ENCODE measurements at places on chromosomes 11 and 22. TPM values are rescaled to one million over a fixed set of nuclear protein-coding genes. Genes with fewer than 3 reads are reported as not detected.

DNA sequence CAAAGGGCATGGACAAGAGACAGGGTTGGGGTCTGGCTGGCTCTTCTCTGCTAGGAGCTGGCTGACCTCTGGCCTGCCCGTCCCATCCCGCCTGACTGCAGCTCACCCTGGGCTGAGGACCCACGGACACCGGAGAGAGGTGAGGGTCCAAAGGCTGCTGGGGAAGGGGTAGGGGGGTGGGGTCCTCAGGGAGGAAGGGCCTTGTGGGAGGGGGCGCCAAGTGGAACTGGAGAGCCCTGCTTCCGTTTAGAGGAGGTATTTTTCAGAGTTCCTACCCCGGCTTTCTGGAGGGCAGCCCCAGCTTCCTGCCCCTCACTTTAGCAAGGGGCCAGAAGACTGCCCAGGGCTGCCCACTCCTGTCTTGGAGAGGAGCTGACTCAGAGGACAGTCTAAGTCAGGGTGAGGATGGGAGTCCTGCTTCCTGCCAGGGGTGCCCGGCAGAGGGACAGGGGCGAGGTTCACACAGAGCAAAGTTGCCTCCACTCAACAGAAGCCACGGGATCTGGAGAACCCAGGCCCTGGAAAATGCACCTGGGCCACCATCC is 7.1 kb downstream of the LARGE2 start:
- DNase-seq, result no peak

HOATZ gene
- total RNA-seq, result not detected

- no peak for DNase-seq
Measured at GRCh38 chr11:58640386-58641023, 18.0 kb downstream of the CNTF start.

- no peak for DNase-seq
Measured at GRCh38 chr11:8567602-8568198, 26.3 kb downstream of the STK33 start.

- DNase-seq, result no peak
Measured at GRCh38 chr22:22593250-22593649, 34.2 kb upstream of the PRAME start.

TH gene
- total RNA-seq, result not detected

GRCh38 chr22:45472426-45472825 is 30.3 kb upstream of the FBLN1 start:
- no peak for DNase-seq

DNA sequence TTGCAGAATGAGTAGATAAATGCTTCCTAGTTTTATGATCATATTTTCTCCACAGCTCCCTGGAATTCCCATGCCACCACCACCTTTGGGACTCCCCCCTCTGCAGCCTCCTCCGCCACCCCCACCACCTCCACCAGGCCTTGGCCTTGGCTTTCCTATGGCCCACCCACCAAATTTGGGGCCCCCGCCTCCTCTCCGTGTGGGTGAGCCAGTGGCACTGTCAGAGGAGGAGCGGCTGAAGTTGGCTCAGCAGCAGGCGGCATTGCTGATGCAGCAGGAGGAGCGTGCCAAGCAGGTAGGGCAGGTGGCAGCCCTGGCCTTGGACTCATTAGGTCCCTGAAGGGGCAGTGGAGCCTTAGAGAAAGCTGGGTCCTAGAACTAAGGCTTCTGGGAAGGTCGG is 2.9 kb downstream of the SF3B2 start:
- DNase-seq, result no peak

OTOG gene
- total RNA-seq, result not detected

CALCA gene
- total RNA-seq, result not detected

GRCh38 chr11:64787526-64788320 is 9.4 kb upstream of the SF1 start:
- DNase-seq, result no peak

- no peak for DNase-seq
Measured at GRCh38 chr22:20997536-20998257, 4.2 kb downstream of the THAP7 start.

- DNase-seq, result no peak
Measured at GRCh38 chr22:20430101-20430719, 7.4 kb downstream of the SCARF2 start.

ZFPL1 gene
- total RNA-seq, result 52.3 TPM

DNA sequence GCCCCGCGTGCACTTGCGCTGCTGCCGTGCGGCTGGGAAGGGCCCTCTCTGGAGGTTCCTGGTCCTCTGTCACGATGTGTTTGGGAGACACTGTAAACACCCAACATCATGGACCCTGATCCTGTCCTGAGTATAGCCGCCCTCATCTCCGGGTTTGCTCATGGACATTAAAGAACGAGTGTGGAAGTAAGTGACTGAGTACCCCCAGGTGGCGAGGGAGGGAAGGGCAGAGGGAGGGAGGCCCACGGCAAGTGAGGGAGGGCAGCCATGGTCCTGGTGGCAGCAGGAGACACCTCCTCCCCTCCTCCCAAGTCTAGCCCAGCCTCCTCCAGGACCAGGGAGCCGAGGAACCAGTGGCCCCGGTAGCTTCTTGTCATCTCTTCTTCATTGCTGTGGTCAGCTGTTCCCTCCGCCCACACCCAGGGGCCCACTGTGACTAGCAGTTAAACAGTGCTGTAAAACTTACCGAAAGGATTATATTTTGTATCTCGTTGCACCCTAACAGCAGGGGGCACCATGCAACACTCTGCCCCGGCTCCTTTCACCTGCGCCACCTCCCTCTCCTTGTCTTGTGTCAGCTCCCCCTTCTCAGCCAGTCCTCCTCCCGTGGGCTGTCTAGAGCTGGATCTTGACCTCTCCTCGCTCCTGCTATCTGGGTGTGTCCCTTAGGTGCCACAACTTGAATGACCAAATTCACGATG is 566.5 kb upstream of the B3GAT1 start:
- DNase-seq, result no peak

CDC42EP1 gene
- not detected for total RNA-seq

- DNase-seq, result no peak
Measured at GRCh38 chr11:61171907-61172306, 10.7 kb upstream of the VPS37C start.

DNA sequence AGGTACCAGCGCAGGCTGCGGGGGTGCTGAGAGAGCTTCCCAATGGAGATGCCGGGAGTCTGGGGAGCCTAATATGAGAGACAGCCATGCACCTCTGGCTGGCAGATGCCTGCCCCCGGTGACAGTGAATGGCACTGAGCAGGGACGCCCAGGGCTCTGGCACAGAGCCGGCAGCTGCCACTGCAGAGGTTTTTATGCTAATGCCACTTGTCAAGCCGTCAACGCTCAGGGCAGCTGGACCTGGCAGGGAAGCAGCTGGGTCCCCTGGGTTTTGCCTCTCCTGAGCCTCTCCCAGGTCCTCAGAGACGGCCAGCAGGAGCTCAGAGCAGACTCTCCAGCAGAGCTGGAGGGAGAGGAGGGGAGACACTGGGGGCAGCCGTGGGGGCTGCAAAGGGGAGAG is 573.6 kb downstream of the BUD13 start:
- no peak for DNase-seq

- DNase-seq, result no peak
Measured at GRCh38 chr11:11661326-11662040, 39.7 kb upstream of the GALNT18 start.

GRCh38 chr11:132122735-132123134 is 752.3 kb downstream of the NTM start:
- no peak for DNase-seq

MS4A15 gene
- not detected for total RNA-seq

- DNase-seq, result no peak
Measured at GRCh38 chr11:15199693-15200092, 85.0 kb downstream of the INSC start.

DNA sequence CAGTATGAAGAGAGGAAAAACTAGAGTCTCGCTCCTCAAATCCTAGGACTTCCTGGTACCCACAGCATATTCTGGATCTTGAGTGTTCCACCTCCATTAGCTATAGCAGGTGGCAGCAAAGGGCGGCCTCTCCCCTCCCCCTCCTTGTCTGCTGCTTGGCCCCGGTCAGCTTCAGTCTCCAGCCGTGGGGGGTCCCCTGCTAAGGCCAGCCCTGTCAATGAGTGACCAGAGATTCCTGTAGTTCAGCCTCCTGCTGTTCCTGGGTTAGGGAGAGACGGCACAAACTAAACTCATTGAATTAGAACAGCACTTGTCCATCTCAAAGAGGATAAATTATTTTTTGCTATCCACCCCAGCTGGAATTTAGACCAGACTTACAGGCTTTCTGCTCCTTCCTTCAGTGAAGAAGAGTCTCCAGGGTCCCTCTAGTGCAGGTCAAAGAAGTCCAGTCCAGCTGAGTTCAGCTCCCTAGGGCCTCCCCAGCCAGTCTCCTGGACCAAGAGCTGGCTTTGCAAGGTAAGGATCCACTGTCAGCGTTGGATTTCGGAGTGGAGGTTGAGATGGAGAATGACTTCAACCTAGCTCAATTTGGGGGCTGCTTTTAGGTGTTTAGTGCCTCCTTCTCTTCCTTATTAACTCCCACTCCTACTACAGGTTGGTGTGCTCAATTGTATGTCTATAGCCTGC is 1.1 kb upstream of the PHLDB1 start:
- DNase-seq, result no peak

GRCh38 chr11:132579136-132579535 is 953.2 kb downstream of the OPCML start:
- DNase-seq, result no peak

DNA sequence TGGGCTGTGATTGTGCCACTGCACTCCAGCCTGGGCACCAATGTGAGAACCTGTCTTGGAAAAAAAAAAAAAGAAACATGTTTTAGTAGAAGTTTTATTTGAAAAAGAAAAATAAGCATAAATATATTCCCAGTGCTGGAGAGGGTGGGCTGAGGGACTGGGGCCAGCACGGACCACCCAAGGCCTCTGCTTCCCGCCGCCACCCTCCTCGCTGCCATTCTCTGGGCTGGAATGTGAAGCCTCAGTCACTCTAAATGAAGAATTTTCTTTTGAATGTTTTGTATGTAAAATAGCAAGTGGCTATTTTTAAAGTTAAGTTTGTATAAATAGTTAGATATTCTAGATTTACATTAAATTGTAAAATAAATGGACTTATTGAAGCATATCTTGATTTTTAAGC is 5.1 kb upstream of the TRMU start:
- no peak for DNase-seq

- no peak for DNase-seq
Measured at GRCh38 chr11:133305208-133305956, 226.9 kb downstream of the OPCML start.

- DNase-seq, result no peak
Measured at GRCh38 chr11:13283636-13284035, 6.0 kb downstream of the BMAL1 start.

MRGPRE gene
- total RNA-seq, result not detected
